ENCODE measurements at places on chromosomes 1 and 21.

DNA sequence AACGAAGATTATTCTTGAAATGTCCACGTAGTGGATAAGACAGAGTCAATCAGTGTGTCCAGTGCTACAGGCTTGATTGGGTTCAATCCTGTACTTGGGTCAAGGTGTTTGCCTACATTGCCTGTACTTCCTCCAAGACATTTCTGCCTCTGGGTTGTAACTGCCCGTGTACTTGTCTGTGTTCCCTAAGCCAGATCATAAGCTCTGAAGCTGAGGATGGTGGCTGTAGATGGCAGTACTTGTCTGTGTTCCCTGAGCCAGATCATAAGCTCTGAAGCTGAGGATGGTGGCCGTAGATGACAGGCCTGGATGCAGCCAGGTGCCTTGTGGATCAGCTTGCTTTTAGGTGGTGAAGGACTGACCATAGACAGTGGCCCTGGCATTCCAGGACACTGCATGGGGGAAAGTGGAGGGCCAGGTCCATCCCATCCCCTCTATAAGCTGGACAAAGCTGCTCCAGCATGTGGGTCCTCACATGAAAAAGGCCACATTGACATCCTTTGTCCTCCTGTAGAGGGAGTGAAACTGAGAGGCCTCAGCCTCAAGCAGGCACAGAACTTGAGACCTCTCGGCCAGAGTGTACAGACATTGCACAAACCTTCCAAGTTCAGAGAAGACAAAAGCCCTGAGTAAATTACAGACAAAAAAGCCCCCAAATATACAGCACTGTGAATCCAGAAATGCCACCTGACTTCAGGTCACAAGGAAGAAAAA is 2.0 kb upstream of the SRM start:
- DNase-seq = no peak

GRCh38 chr1:61752921-61753389 is 10.7 kb downstream of the PATJ start:
- DNase-seq = no peak

GRCh38 chr1:71788113-71788512 is 494.2 kb downstream of the NEGR1 start:
- no peak for DNase-seq

DNA sequence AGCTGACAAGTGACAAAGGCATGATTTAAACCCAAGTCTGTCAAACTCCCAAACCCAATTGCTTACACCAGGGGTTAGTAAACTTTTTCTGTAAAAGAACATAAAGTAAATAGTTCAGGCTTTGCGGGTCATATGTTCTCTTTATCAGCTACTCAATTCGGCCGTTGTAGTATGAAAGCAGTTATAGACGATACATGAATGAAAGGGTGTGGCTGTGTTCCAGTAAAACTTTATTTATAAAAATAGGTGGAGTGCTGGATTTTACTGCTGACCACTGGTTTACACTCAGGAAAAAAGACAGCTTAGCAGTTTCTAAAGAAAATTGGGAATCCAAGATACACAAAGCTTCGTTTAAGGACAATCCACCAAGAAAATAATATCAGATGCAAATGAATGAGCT is 124.3 kb upstream of the BCL9 start:
- DNase-seq = no peak

DNA sequence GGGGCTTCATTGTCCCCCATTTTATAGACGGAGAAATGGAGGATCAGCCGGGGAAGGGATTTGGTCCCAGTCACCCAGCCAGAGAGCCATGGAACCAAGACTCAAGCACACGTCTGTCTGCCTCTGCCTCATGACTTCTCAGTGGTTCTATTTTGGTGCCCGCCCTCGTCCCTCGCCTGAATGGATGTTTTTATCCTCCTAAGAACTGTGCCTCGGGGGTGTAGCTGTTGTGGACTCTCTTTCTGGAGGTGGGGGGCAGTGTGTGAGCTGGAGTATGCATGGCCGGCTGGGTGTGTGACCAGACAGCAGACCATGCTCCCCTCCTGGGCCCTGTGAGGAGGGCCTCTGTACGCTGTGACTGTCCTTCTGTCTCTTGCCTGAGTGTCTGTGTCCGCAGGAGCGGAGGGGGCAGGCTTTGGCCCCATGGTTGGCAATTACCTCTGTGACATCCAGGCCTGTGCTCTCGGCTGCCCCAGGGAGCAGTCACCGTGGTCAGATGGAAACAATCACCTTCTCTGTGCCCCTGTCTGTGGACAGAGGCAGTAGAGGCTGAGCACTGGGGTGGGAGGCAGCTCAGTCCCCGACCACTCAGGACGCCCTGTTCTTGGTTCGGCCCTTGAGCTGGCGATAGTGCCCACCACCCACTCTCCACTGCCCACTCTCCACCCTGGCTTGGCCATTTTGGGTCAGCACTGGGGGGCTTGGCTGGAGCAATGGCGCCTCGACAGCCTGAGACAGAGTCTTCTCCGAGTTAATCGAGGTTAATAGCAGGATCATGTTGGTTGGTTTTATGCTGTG is 20.4 kb downstream of the WNT4 start:
- DNase-seq = no peak

DNA sequence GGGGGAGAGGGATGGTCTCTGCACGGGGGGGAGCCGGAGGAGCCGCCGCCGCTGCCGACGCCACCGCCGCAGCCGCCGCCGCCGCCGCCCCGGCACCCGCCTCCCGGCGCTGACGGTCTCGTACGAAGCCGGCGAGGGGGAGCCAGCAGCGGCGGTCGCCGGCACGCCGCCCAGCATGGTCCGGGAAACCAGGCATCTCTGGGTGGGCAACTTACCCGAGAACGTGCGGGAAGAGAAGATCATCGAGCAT is 311 bp downstream of the SPEN start:
- DNase-seq = no peak

- DNase-seq = no peak
Measured at GRCh38 chr21:25406887-25407579, 200.2 kb downstream of the MRPL39 start.

DNA sequence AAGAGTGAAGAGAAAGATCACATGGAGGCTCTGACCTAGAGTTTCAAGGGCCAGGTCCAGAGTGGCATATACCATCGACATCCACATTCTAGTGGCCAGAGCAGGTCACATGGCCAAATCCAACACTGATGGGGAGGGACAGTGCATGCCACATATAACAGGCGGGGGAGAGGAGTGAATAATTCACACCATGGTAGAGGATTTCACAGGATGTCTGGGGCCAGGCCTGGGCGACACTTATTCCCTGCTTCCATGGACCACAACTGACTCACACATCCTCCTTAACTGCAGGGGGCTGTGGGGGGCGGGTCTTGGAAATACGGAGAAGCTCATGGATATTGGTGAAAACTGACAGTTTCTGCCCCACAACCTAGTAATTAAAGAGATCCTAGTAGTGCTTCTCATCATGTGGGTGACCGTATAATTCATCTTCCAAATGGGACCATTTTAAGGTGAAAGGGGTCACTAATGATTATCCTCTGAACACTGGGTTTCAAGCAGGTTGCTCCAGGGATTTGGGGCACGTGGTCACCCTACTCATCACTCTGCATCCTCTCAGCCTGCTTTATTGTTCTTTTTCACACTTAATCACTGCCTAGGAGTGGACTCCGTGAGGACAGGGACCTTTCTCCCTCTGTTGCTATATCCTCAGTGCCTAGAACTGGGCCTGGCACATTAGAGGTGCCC is 44.0 kb downstream of the IGSF21 start:
- no peak for DNase-seq

GRCh38 chr1:228157729-228158126 is 7.9 kb upstream of the IBA57 start:
- no peak for DNase-seq

GRCh38 chr1:14926229-14926628 is 227.3 kb upstream of the TMEM51 start:
- no peak for DNase-seq

DNA sequence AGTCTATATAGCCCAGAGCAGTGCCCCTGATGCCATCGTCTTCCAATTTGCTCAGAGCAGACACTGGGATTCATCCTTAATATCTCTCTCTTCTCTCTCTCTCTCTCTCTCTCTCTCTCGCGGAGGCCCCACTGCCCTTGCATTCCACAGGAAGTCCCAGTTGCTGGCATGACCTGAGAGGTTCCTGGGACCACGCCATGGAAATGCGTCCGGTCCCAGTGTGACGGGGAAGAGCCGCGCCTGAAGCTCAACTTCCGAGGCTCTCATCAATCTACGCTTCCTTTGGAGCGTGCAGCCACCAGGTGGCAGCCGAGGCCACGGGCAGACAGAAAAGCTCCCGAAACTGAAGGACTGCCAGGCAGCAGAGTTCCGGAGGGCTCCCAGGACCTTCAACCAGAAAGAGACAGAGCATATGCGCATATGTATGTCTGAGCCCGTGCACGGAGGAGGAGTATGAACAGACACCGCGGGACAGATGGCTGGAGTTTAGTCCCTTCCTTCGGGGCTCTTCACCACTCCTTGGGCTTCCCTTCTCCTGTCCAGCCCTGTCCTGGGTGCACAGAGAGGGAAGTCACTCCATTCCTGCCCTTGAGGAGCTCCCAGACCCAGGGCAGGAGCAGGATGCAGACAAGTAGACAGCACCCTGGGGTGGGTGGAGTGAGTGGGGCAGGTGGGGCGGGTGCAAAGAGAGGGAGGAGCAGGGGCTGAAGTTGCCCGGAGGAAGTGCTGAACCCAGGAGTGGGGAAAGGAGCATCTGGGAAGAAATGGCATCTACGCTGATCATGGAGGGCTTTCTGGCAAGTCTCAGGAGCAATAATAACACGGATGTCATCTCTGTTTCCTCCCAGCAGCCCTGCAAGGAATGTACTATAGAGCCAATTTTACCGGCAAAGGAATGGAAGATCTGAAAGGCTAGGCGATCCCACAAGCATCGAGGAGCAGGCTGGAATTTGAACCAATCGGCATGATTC is 10.5 kb downstream of the PDZK1IP1 start:
- peak; percentile 96 for DNase-seq

DNA sequence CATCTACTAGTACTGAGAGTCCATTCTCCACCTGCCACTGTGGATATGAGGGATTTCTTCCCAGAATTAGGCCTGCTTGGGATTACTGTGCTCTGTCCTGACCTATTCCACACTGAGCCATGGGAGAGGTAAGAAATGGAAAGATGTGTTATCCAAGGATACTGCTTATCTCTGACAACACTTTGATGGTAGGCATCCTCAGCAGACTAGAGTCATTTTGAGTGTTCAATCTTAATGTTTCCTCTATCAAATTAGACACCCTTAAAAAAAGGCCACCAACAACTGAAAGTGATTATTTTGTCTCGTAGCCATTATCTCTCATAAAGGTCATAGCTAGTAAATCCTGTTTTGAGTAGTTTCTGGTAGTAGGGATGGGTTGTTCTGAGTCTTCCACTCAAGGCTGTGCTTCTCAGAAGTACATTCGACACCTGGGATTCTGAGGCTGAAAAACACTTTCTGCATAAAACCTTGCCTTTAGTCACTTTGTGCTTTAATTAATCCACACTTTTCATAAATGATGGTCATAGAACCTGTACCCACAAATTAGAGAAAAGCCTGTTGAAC is 8.8 kb downstream of the ATPAF1 start:
- DNase-seq = no peak

GRCh38 chr1:95286479-95286878 is 52.5 kb downstream of the RWDD3 start:
- peak; percentile 25 for DNase-seq

DNA sequence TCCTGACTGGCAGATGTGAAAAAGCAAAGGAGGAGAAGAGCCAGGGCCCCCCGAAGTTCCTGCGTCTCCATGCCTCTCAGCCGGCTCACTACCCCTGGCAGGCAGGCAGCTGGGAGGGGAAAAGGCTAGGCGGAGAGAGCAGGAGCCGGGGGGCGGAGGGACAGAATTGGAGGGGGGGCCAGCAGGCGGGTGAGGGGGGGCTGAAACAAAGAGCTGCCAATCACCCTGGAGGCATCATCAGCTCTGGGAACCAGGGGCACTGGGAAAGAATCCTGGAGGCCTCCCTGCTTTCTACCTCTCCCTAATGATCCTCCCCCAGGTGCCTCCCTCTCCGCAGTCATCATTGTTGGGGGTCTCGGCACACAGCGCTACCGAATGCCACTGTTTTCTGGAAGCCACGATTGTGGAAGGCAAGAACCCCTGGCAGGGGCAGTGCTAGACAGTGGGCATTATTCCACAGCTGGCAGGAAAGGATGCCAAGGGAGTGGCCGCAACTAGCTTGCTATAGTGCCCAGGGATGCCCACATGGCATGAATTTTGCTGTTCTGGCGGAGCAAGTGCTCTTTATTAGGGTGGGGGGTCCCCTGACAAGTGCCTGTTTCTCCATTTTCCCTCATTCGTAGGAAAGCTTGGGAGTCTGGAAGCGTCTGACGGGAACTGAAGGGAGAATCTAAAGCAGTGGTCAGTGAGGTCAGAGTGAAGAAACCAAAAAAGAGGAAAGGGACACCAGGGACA is at the start of gene THBS3:
TSS of gene THBS3 (minus strand) at position 92 of the 735 bp plus-strand sequence. CDS start at position 71, 21 bp downstream.
- DNase-seq = no peak

DNA sequence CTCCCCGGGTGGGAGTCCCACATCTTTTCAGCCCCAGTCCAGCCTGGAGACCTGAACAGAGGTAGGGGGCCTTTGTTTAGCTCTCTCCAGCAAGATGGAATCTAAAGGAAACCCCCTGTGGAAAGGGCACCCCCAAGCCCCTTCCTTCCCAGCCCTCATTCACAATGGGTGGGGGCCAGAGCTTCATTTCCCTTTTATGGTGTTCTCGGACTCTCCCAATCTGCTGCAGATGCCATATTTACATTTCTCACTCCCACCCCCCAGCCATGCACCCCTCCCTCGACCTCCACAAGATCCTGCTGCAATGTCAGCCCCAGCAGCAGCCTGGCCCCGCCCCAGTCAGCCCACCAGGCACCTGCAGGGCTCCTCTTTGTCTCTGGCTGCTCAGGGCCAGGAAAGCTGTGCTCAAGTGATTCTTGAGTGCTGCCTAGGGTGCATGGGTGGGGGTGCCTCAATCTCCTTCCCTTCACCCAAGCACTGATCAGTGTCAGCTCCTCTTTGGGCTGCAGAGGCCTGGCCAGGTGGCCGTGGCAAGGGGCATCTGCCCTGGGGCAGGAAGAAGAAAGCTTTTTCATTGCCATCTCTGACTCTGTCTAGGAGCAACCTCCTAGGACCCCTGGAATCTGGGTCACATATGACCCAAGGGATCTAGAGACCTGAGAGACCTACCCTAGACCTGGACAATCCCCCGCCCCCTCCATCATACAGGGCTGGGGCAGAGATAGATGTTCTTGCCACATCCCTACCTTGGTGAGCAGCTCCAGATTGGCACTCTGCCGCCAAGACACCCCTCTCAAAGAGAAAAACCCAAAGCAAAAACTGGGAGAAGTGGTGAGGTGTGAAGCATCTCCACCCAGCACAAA is 1.7 kb downstream of the KIF21B start:
- DNase-seq = no peak

DNA sequence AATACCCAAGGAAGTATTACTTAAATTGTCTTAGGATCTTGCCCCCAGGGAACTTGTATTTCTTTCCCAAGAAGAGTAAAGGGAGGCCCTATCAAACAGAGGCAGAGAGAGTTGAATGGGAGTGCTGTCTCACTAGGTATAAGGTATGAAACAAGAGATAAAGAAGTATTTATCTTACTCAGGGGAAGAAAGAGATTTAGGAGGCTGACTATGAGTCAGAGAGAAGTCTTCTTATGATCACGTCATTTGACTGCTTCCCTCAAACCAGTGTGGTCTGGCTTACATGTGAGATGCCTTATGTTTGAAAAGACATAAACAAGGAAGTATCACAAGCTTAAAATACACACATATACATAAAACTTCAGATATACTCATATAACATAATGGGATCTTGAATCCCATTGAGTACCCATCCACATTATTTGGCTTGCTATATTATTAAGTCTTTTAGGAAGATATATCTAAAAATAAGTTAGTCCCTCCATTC is 29.6 kb downstream of the DUSP10 start:
- DNase-seq = peak; percentile 77

Data from stomach (tissue), 19 donors.